ENCODE measurements at places on chromosomes 6 and 20.

DNA sequence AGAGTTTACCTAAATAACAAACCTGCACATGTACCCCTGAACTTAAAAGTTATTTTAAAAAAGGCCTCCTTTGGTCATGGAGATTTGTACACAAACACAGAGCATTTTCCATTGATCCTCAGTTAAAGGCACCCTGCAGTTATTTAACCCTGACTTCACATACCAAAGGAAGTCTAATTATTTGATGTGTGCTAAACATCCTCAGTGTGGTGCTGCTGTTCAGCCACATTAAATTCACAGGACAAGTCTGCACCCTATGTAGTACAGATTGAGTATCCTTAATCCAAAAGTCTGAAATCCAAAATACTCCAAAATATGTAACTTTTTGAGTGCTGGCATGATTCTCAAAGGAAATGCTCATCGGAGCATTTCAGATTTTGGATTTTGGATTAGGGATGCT is 21.4 kb downstream of the KCNQ5 start:
- DNase-seq = no peak

DNA sequence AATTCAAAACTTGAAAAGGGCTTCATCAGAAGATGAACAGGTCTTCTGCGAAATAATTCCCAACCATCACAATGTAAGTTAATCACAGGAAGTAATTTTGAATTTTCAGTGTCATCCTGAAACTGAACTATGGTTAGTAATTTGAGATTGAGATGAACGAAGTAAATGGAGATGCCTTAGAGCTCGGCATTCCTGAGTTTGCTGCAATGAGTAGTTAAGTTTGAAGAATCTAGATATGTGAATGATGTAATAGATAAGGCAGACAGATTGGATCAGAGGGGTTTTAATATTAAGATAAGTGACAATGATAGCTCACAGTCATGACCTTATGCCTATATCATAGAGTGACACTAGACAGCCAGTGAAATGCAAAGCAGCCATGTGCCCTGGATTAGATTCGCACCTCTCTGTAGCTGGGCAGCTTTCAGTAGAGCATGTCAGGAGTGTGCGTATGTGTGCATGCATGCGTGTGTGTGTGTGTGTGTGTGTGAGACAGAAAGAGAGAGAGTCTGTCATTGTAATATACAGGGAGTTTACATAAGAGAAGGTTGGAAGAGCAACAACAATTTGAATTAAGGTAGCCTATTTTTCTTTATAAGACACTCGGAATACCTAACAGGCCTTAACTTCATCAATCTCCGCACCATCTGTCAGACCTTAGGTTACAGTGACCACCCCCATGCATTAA is 233.0 kb downstream of the GMPR start:
- DNase-seq = no peak

DNA sequence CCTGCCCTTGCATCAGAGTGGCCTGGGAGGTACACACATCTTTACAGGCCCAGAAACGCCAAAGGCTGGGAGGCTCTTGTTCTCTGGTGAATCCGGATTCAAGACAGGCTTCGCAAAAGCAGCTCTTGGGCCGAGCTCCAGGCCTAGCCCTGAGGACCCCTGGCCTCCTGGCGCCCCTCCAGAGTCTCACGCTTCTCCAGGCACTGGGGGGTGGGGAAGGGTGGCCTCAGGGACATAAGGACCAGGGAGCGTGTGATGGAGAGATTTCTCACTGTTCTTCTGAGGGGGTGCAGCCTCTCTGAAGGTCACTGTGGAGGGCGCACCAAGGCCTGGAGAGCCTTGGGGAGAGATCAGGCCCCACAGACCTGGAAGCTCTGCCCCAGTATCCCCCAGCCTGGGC is 349.2 kb downstream of the ZFAND3 start:
- no peak for DNase-seq

DNA sequence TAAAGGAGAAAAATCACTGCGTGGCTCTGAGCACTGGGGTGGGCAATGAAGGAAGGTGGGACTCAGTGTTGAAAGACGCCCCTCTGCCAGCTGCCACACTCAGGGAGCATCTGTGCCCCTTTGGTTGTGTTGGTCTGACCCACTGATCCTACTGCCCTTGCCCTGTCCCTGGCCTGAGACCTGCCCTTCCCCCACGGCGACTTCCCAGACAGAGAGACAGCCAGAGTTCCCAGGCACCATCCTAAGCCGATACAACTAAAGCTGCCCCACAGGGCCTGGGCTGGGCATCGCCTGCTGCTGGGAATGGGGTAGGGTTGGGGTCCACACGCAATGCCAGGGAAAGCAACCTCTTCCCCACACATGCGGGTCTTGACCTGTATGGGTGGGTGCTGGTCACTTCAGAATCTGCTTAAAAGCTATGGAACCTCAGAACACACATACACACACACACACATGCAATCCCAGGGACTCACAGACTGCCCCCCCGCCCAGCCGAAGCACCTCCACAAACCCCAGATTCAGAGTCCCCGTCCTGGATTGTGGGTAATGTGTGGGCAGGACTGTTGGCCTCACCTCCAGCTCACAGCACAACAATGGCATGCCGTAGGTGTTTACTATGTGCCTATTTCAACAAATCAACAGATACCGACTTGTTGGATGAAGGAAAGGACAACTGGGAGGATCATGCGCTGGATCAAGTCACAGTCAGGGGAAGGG is 10.9 kb upstream of the SPDEF start:
- no peak for DNase-seq

- no peak for DNase-seq
These were observed 120.5 kb downstream of the HIVEP2 start for GRCh38 chr6:142824426-142824825.

GRCh38 chr20:47680804-47681529 is 104.3 kb downstream of the SULF2 start:
- DNase-seq = no peak

GRCh38 chr6:90080876-90081481 is 186.7 kb downstream of the GJA10 start:
- no peak for DNase-seq

DNA sequence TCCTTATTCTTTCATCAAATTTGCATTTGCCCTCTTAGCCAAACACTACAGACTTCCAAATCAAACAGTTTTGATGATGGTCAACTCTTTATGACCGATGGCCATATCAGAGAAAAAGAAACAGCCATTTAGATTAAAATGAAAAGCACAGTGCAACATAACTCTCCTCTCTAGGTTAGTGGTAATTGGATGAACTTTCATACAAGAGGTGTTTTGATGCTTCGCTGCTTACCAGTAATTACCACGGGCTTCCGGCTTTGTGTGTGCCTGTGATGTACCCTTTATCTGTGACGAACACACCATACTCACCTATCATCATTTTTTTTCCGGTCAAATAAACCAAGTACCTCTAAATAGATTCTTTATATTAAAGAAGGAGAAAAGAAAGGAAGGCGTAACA is 181.8 kb downstream of the FOXA2 start:
- no peak for DNase-seq

DNA sequence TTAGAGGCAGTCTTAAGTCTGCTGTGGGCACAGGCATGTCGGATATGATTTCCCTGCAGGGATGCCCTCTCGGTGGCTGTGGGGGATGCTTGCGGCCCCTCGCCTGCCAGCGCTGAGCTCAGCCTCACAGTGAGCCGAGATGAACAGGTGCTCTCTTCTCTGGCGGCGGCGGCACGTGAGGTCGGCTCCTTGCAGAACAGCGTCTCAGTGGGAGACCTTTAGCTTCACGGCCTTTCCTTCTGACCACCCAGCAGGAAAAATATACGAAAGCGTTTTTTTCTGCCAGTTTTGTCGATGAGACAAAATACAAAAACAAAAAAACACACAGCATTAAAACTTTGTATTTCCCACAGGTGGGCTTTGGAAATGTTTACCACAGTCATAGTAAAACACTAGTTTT is 23.6 kb downstream of the FOXA2 start:
- DNase-seq = no peak

DNA sequence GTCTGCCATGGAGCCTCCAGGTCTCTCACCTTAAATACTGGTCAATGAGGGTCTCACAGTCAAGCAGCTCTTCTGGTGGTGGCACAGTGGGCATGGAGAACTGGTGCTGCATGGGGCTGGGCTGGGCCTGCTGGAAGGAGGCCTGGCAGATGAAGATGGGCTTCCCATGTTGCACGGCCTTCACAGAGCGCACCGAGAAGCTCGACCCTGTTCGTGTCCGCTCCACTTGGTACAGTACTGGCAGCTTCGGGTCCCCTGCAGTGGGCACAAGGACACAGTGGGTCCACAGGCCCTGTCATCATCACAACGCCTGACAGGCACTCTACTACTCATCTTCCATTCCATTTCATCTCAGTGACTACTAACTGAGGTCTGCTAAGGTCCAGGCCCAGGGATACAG is 8.8 kb downstream of the ACOT8 start:
- no peak for DNase-seq

GRCh38 chr6:62465206-62465605 is 179.2 kb upstream of the KHDRBS2 start:
- DNase-seq = no peak

DNA sequence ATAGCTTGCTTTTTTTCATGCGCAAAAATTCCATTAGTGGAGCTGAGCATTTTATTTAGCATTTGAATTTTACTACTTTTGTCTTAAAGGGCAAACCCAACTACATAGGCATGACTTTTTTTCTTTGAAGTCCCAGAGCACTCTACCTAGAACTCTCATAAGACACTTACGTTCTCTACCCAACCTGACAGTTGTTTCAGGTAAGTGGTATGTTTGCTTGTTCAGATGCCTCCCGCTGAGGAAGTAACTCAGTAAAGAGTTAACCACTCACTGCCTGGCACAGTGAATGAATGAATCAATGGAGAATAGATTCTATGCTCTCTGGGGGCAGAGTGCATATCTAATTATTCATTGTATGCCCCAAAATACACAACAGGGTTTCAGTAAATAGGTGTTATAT is 212.3 kb upstream of the PRDM1 start:
- DNase-seq = no peak

- no peak for DNase-seq
These were observed 29.4 kb downstream of the UTRN start for GRCh38 chr6:144314562-144314961.

DNA sequence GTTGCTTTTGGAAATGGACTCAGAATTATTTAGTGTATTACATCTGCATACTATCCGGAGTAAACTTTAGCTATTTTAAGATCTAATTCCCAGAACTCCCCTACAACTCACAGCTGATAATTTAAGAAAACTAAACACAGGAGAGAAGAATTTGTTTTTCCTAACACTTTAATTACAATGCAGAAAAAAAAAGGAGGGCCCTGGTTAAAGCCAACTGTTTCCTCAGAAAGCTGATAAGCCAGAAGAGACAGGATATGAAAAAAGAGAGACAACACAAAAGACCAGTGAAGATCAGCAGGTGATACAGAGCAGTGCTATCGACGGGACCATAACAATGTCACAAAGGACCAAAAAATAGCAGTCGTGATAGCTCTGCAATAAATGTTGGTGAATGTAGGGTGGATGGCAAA is 5.8 kb downstream of the IFNGR1 start:
- no peak for DNase-seq

GRCh38 chr20:58557733-58558342 is 42.6 kb upstream of the APCDD1L start:
- no peak for DNase-seq

- DNase-seq = no peak
These were observed 20.9 kb upstream of the TRAM2 start for GRCh38 chr6:52597738-52598122.

- DNase-seq = no peak
These were observed 143.2 kb upstream of the ZNF217 start for GRCh38 chr20:53736757-53737395.

DNA sequence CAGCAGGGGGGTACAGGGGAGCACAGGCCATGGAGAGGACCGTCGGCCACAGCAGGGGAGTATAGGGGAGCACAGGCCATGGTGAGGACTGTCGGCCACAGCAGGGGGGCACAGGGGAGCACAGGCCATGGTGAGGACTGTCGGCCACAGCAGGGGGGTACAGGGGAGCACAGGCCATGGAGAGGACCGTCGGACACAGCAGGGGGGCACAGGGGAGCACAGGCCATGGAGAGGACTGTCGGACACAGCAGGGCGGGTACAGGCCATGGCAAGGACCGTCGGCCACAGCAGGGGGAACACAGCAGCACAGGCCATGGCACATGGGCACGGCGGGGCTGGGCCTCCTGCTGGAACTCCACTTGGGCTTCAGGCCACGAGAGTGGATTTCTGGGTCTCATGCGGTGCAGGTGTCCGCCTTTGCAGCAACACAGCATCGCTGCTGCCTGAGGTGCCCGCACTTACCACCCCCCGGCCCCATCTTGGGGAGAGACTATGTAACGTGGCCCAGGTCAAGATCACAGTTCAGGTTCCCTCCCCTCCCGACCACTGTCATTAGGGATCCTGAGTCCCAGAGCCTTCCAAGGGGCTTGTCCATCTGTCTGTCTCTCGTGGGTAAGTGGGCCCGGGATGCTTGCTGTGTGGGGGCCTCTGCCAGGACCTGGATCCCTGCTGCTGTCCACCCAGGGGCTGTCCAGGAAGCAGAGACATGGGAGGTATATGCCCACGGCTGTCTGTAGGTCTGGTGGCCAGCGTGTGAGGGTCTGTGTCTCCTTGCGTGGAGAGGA is 2.5 kb downstream of the NPBWR2 start:
- no peak for DNase-seq

DNA sequence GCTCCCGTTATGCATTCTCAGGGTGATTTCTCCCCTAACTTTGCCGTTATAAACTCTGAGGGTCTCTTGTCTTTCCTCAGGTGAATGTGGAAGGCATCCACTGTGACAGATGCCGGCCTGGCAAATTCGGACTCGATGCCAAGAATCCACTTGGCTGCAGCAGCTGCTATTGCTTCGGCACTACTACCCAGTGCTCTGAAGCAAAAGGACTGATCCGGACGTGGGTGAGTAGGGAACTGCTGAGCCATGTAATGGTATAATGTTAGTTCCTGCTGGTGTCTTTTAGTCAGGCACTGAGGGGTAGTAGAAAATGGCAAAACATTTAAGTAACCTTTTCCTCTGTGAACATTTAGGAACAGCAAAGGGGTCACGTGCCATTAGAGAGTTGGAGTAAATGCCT is 395.4 kb downstream of the ARHGAP18 start:
- no peak for DNase-seq

DNA sequence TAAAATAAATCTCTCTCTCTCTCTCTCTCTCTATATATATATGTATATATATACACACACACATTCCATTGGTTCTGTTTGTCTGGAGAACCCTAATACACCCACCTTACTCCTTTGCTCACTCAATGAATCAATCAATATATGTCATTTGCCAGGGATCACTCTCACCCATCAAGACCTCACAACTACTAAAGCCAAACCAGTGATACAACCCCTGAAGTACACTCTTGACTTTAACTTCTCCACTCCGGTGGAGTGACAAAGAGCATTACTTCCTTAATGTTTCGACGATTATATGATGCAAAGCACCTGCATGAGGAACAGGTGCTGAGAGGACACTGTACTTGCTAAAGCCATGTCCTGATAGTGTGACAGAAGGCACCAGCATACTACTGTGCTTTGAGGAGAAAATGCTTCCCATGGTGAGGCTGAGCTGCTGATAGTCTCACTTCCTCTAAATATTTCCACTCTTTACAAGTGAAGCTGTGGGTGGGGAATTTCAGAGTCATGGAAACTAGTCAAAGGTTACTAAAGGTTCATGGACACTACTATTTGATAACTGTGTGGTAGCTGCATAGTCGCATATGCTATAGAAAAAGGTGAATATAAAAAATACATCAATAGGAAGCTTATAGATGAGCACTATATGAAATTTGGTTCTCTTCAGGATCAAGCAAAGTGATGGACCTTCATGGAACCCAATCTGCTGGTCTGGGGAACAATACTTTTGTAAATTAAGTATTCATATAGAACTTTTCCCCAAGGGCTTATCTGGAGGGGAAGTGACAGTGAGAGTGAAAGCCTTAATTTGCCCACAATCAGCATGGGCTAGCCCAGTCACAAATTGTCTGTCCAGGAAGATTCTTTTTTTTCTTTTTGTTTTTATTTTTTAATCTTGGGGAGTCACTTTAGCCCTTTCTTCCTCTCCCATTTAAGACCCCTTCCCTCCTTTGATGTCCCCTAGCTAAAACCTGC is 141.9 kb upstream of the NEDD9 start:
- DNase-seq = no peak

All from coronary artery (tissue), 2 donors.